ENCODE measurements at places on chromosomes 6 and 20.

- DNase-seq = no peak
These were observed 40.4 kb upstream of the GFRAL start for GRCh38 chr6:55286824-55287223.

GRCh38 chr20:38119446-38119845 lies 45.6 kb downstream of the TGM2 start:
- DNase-seq = no peak

GRCh38 chr6:62672989-62673388 lies 387.0 kb upstream of the KHDRBS2 start:
- no peak for DNase-seq

GRCh38 chr20:51383891-51384510 lies 158.5 kb downstream of the NFATC2 start:
- no peak for DNase-seq

DNA sequence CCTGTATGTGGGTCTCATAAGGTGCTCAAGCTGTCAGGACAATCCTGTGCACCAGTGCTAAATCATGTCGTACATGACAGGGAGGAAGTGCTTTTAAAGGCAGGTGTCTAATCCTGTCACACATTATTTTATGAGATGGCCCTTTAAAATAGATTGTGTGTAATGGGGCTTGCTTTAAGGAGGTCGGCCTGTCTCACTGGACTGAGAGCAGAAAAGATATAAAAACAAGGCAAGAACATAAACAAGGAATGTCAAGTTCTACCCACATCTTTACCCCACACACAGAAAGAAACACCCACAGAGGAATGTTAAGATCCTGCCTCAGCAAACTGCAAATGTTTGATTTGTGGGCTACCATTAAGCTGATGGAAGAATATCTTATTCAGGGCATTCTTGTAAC lies 279.0 kb downstream of the FOXA2 start:
- no peak for DNase-seq

DNA sequence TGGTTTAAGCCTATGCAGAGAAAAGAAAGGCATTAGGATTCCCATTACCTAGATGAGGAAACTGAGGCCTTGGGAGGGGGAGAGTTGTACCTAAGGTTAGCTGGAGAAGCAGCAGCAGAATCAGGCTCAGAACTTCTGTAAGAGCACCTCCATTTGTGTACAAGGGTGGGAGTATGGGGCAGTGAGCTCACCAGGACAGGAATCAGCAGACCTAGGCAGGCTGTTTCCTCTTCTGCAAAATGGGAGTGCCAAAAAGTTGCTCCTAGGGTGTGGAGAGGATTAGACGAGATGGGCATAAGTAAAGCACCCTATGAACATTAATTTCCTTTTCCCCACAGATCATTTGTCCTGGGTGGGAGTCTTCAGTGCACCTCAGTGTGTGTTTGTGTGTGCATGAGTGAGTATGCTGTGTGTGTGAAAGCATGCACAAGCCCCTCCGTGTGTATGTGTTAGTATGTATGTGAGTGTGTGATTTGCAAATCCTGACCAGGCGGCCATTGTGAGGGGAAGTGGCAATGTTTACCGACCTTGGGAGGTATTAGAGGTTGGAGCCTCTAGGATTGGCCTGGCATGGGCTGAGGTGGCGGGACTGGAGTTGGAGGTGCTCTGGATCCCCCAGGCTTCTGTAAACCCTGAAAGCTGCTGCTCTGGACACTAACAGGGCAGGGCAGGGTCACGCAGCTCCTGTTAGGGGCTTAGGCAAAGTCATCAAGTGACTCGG lies 78.8 kb downstream of the VEGFA start:
- no peak for DNase-seq

DNA sequence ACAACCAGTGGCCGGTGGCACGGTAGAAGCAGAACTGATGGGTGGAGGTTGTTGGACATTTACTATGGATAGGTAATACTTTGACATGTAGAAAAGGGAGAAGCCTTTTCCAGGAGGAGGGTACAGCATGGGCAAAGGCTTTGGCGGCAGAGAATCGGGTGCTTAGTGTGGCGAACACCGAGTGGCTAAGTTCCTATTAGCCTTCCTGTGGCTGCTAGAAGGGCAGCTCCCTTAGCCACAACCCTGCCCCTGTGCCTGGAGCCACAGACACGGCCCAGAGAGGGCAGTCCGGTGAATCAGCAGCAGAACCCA lies 37.9 kb upstream of the TGM2 start:
- no peak for DNase-seq

DNA sequence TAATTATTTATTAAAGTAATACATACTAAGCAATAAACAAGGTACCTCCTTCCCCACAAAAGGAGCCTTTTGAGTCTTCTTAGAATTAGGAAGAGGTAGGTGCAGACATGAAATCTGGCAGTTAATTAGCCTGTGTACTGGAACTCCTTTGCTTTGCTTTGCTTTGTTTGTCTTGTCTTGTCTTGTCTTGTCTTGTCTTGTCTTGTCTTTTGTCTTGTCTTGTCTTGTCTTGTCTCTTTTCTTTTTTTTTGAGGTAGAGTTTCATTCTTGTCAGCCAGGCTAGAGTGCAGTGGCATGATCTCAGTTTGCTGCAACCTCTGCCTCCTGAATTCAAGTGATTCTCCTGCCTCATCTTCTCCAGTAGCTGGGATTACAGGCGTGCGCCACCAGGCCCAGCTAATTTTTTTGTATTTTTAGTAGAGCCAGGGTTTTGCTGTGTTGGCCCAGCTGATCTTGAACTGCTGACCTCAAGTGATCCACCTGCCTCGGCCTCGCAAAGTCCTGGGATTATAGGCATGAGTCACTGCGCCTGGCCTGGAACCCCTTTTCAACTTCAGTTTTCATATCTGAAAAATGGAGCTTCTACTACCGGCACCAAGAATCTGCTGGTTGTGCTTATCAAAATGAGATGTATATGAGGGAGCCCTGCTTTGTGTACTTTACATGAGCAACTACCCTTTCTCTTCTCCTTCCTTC lies 301.2 kb downstream of the CDKAL1 start:
- DNase-seq = no peak

- no peak for DNase-seq
These were observed 14.2 kb upstream of the FAM8A1 start for GRCh38 chr6:17585766-17586490.

- no peak for DNase-seq
These were observed 99.9 kb downstream of the OTOR start for GRCh38 chr20:16848061-16848460.

GRCh38 chr6:99614430-99615186 lies 8.0 kb downstream of the PRDM13 start:
- no peak for DNase-seq

DNA sequence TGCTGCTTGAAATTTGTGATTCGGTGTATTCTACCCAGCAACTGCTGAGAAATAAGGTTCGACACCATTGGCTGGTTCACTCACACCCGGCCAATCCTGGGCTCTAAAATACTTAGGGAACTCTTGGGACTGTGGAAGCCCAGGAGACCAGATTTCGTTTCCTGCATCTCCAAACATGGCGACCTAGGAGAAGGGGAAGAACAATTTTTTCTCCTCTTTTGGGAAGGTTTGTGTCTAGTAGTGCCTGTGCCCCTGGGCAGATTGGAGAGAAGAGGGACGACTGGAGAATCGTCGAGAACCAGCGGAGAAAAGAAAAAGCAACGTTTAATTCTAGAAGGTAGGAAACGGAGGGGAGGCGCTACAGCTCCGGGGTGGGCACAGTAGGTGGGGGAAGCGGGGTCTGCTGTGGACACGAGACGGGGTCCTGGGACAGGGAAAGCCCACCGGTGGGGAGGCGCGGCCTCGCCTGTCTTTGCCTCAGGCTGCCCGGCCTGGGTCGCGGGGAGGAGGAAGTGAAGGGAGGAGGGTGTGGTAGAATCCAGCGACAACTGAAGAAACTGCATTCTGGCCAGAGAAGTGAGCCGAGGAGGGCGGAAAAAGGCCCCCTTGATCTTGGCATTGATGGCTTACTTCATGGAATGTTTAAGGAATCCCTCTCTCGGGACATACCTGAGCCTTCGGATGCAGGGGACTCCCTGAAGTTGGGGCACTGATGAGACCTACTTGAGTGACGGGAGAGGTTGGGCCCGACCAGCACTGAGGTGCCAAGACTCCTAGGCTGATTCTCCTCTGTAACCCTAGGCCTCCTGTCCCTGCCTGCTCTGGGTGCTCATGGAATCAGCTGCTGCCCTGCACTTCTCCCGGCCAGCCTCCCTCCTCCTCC lies at the start of gene BTN2A1:
BTN2A1 (plus strand) TSS at position 150 of the 883 bp plus-strand sequence; CDS start at position 832, 682 bp downstream.
- DNase-seq = peak; percentile 84

GRCh38 chr6:81241126-81242041 lies 511.1 kb downstream of the TENT5A start:
- peak; percentile 32 for DNase-seq

GRCh38 chr20:6055981-6056569 lies 2.2 kb upstream of the LRRN4 start:
- no peak for DNase-seq

DNA sequence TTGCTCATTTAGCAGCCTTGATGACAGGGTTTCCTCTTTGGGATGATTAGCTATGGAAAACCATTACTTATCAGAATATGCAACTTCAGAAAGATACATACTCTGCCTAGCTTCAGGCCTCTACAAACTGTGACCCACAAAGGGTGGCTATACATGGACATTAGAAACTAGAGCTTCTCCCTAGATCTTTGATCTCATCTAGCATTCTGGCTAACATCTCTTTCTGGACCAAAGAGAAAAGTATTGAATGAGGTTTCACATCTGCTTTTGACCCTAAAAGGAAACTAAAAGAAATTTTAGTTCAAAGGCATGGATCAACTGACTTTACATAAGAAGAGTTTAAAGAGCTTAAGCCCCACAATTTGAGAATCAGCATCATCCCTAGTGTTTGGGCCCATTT lies 12.4 kb upstream of the HMGN3 start:
- no peak for DNase-seq

DNA sequence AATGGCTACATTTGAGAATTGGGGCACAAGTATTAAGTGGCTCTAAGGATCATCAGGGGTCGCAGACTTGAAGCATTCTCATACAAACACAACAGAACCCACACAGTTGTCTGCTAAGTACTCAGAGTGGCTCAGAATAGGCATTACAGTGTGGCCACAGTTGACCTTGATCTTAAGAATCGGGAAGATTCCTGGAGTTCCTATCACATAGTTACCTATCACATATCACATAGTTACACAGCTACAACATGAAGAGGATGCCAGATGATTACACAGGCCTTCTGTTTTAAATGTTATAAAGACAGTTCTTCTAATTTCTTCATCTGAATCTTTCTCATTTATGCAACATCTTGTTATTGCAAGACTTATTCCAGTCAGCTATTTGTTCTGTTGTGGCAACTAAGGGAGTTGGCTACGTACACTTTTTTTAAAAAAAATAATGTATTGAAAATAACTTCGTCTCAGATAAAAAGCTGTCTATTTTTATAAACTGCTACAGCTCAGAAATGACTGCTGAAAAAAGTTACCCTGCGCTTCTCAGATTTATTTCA lies 129.0 kb downstream of the REV3L start:
- DNase-seq = no peak

DNA sequence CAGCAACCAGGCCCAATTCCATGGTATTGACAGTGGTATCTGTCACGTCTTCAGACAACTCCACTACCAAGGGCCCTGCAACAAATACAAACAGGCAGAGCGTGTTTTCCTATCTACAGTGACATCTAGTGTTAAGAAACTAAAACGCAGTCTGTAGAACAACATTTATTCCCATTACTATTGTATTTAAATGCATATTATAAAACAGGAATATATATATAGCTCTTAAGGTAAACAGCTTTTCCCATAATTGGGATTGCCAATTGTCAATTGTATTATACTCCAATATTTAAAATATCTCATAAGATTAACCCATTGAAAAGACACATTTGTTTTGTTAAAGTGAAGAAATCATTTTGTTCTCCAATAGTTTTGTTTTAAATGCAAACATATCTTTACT lies 97.2 kb downstream of the KIF16B start:
- no peak for DNase-seq

DNA sequence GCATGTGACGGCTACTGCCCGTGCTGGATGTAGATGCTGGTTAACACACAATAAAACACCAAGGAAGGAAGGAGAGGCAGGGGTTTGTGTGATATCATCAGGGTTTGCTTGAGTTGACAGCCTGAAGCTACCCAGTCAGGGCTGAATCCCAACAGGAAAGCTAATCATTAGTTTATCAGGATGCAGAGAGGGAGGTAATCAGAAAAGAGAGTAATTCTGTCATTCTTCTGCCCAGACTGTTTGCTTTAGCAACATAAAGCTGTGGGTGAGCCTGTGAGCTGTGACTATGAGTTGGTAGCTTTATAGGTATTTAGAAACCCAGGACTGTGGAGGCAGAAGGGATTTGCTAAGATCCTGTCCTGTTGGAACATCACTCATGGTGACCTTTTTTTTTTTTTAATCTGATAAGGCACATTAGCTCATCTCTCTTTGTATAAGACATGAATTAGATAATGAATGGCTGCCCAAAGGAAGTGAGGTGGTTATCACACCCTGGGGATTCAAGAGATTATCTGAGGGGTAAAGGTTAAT lies 79.3 kb downstream of the CAP2 start:
- DNase-seq = no peak
